ENCODE measurements at places on chromosomes 7 and 10. TPM values are rescaled to one million over a fixed set of nuclear protein-coding genes. Genes with fewer than 3 reads are reported as not detected.

ECHS1 gene
- 132 TPM for total RNA-seq

ZNF425 gene
- total RNA-seq, result 2.4 TPM

OPALIN gene
- total RNA-seq, result not detected

FAM3C gene
- total RNA-seq, result 44.7 TPM

CALN1 gene
- not detected for total RNA-seq

NEBL gene
- 4.2 TPM for total RNA-seq

UNCX gene
- 0.09 TPM for total RNA-seq

TBX20 gene
- total RNA-seq, result 2.5 TPM

SUFU gene
- total RNA-seq, result 7.5 TPM

HOXA2 gene
- 0.99 TPM for total RNA-seq

TUBAL3 gene
- 0.48 TPM for total RNA-seq

GCK gene
- not detected for total RNA-seq

PNLIPRP1 gene
- total RNA-seq, result not detected

AVL9 gene
- 25.1 TPM for total RNA-seq

TMEM270 gene
- total RNA-seq, result not detected

STOX1 gene
- total RNA-seq, result 0.60 TPM

TFPI2 gene
- total RNA-seq, result 302 TPM
